ENCODE measurements at places on chromosomes 2 and 18.
A peak's percentile ranks its signal among the peaks of the same experiment; 100 is the strongest.

DNA sequence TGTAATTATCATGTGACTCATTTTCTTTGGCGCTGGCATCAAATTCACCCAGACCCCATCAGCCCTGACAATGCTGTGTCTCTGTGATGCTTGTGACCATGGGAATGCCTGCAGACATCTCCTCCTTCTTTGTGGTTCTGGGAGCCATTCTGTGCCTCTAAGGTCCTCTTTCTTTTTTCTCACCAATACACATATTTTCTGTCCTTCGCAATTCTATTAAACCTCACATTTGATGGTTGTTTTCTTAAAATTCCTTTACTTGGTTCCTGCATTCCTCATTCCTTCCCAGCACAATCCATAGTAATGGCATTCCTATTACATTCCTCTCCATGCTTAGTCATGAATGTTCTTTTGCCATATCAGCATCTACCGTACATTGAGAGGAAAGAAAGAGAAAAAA lies 375.3 kb downstream of the PIK3C3 start:
- ATAC-seq: no peak

DNA sequence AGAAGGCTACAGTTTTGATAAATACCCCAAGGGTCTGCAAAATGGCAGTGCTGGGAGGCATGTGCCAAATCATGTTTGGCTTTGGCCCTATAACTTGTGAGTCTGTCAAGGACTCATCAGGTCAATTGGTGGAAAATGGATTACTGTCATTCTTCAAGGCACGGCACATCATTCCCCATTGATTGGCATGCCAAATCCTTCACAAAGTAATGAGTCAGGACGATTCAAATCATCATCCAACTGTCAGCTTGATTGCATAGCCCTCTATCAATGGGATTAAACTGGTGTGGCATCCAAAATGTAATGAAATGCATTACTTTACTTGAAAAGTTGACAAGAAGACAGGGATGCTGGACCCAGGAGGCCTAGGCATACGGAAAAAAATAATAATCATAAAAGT lies 441.6 kb upstream of the PIK3C3 start:
- ATAC-seq: no peak

DNA sequence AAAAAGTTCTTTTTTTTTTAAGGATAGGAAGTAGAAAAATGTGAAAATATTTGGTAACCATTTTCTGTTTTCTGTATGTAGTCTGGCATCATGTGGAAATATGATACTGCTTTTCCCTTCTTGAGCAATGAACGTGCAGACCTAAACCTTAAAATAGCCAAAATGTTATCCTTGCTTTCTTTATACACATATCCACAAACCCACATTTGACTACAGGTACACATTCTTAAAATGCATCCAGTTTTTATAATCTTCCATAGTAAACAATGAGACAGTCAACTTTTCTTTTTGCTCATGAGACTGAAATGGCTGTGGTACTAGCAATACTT lies 90.9 kb downstream of the OSBPL6 start:
- ATAC-seq: no peak

- no peak for ATAC-seq
Measured at GRCh38 chr2:88735853-88736252, 44.4 kb downstream of the RPIA start.

- no peak for ATAC-seq
Measured at GRCh38 chr2:188189356-188189755, 102.3 kb upstream of the GULP1 start.

DNA sequence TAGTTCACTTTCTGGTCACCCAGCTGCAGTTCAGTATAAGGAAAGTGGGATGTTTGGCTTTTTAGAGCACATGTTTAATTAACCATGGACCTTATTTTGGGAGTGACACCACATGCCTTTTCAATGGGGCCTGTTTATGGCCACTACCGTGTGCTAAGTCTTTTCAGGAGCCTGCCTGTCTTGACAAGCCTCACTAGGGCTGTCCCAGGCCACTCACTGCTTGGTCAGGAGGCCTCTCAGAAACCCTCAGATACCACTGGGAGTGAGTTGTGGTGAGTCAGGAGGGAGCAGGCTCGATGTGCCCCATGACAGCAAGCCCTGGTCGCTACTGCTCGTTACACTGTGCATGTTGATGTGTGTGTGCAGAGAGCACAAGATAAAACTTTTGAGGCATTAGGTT lies 123.0 kb downstream of the MAP4K4 start:
- ATAC-seq: peak; percentile 63

GRCh38 chr2:230758566-230759480 lies 46.2 kb downstream of the CAB39 start:
- no peak for ATAC-seq

GRCh38 chr18:27769152-27769551 lies 407.8 kb downstream of the CDH2 start:
- ATAC-seq: no peak

DNA sequence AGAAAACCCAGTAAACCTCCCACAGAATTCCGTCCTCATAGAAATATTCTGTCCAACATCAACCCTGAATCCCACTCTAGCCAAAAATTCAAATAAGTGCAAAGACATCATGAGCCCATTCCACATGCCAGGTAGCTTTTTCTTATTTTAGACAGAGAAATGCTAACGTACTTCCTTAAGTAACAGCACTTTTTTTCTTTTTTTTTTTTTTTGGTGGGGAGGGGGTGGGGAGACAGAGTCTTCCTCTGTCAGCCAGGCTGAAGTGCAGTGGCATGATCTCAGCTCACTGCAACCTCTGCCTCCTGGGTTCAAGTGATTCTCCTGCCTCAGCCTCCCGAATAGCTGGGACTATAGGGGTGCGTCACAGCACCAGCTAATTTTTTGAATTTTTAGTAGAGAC lies 45.5 kb downstream of the ANKRD44 start:
- no peak for ATAC-seq

GRCh38 chr18:58234359-58234741 lies 190.3 kb downstream of the NEDD4L start:
- ATAC-seq: no peak

- no peak for ATAC-seq
Measured at GRCh38 chr2:168999668-169000213, 31.4 kb downstream of the ABCB11 start.

DNA sequence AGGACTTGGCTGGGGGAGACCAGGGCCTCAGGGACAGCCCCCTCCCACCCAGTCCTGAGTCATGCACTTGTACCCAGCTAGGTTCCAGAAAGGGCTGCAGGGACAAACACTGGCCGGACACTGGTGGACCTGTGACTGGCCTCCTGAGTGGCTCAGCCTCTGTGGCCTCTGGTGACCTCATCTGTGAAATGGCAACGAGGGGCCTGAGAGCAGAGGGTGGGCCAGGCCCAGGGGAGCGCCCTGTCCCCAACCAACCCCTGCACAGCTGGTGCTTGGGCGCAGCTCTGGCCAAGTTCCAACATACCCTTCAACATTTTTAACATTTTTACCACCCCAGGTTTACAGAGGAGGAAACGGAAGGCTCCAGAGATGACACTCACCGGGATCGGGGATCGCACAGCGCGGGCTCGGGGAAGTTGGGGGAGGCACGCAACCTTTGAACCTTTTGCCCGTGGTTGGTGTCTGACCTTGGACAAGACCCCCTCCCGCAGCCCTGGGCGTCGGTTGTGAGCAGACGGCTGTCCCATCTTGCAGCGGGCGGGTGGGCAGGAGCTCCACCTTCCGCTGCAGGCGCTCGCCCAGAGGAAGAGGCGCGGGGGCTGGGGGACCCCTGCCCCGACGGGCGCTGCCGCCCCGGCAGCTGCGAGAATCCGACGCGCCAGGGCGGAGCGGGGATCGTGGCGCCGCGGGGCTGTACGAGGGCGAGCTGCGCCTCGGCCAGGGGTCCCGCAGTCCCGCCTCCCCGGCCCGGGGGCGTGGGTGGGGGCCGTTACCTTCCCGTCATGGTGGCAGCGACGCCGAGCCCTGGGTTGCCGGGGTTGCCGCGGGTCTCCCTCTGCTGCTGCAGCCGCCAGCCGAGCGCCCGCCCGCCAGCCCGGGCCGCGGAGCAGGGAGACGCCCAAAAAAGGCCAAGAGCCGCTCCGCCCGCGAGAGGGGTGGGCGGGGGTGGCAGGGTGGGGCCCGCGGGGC lies 805 bp downstream of the LIMS2 start:
- ATAC-seq: peak; percentile 65

GRCh38 chr2:149507974-149508373 lies 79.6 kb downstream of the MMADHC start:
- ATAC-seq: peak; percentile 99

DNA sequence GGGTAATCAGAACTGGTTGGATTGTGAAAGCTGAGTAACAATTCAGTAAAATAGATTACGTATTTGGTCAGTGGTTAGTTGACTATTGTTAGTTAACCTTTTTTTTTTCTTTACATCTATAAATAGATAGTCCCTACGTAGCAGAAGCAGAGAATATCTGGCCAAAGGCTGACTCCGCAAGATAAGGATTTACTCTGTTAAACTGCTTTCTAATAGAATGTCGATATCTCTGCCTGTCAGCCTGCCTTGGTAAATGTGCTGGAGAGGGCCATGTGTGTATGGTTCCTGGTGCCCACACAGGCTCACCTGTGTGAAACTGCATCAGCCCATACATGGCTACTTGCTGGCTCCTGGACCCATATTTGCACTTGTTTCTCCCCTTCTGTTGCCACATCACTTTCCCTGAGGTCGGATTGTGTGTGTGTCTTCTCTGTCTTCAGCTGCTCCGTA lies 94.4 kb downstream of the CRIM1 start:
- ATAC-seq: peak; percentile 10

DNA sequence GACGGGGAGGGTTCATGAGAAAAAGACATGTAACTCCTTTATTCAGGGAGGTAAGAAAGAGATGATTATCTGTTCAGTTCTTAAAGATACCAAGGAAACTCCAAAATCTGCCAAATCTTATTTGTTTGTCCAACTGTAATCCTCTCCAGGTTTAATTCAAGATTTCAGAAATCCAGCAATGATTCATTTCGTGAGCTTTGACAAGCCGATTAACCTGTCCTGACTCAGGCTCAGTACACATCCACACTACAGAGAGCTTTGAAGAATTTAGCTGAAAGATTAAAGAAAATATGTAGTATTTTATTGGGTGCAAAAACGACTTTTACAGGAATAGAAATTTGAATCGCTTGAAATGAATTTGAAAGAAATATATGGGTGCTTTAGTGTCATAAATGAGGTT lies 1.1 kb downstream of the SPAG16 start:
- ATAC-seq: no peak

DNA sequence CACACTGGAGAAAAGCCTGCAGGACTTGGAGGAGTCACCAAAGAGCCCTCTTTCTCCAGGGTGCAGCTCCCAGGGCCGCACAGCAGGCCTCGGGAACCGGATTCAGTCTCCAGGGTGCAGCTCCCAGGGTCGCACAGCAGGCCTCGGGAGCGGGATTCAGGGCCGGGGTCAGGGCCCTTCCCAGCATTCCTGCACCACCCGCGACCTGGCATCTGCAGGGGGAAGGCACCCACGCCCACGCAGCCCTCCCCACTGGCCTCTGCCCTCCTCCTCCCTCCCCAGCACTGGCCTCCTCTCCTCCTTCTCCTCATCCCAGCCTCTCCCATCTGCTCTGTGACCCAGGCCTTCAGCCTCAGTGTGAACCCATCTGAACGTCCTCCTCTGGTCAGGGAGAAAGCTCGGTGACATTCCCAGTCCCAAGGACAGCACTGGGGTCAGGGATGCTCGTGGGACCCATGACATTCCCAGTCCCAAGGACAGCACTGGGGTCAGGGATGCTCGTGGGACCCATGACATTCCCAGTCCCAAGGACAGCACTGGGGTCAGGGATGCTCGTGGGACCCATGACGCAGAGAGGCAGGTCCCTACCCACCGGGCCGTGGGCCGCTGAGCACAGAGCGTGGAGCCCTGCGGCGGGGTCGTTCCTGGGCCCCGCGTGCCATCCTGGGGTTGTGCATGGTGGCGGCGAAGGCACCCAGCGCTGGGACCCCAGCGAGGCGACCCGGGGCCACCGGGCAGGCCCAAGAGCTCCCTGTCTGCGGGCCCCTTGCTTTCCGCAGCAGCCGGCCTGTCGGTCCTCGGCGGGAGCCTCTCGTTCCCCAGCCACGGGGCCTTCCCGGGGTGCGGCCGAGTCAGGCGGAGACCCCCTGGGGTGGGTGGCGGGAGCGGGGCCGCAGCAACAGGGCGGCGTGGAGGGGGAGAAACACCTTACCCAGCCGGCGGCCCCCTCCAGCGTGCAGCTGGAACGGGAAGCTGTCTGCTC lies 550.2 kb upstream of the SALL3 start:
- no peak for ATAC-seq

DNA sequence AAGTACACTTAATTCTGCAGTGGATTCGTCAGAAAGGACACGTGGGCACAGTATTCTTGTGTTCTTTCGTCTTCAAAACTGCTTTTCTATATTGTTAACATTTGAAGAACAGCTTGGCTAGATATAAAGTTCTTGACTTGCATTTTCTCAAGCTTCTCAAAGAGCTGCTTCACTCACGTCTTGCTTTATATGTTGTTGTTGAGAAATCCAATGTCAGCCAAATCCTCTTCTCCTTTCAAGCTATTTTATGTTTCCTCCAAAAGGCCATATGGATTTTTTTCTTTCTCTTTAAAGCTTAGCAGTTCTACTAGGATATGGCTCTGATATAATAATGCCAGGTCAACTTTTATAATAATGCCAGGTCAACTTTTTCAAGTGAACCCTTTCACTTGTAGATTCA lies 65.5 kb upstream of the CYP1B1 start:
- no peak for ATAC-seq

- no peak for ATAC-seq
Measured at GRCh38 chr18:8493141-8493540, 116.1 kb upstream of the RAB12 start.

DNA sequence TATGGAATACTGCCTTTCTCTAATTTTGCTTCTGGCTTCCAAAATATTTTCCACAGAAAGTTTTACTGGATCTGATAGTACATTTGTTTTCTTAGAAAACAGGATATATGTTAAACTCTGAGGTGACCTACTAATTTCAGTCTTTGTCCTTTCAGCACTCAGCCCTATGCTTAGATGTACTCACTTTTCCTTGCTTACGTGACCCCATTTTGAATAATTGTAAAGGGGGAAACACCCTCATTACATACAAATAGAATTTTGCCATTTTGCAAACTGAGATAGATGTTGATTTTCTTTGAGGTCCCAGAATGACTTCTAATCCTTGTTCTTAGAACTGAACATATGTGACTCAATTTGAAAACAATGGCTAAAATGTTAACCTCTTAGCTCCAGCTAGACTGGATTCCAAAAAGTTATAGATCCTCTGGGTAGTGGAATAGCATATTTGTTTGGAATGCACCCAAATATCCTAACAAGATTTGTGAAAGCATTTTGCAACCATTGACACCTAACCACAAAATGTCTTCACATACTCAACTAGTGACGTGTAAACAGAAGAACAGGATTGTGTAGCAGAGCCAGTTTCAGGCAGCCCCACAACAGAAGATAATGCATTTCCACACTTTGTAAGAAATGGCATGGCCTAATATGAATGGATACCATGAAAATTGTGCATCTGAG lies 44.8 kb upstream of the EHBP1 start:
- ATAC-seq: peak; percentile 4
